ENCODE measurements at places on chromosomes 6 and 20. TPM values are rescaled to one million over a fixed set of nuclear protein-coding genes. Genes with fewer than 3 reads are reported as not detected.

DNA sequence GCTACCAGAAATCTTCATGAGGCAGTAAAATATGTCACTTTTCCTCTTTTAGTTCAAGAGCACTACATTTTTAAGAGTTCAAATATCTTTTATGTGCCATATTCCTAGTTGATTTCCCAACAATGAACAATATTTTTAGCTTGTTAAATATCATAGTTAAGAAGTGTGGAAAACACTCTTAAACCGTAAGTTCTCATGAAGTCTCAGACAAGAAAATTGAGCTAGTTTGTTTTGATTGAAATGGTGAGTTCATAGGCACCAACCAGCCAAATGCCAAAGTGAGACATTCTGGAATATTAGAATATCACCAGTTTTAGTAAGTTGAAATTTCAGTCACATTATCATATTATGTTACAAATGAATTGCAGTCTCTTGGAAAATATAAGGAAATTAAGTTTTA, 277.2 kb upstream of the HSF2 start:
- DNase-seq, result no peak
- no peak overlapping the region for H3K27ac ChIP-seq
- H3K4me1 ChIP-seq, result no peaks in the 10 kb centered on the region
- no peaks in the 10 kb centered on the region for H3K27me3 ChIP-seq

BLCAP gene
- total RNA-seq, result 33.0 TPM

- H3K27ac ChIP-seq, result no peak overlapping the region
- no peak overlapping the region for H3K4me3 ChIP-seq
- H3K4me1 ChIP-seq, result no peaks in the 10 kb centered on the region
- no peaks in the 10 kb centered on the region for H3K27me3 ChIP-seq
- H3K36me3 ChIP-seq, result no peaks in the 10 kb centered on the region
Observed at GRCh38 chr6:154548130-154548830, 37.8 kb upstream of the CNKSR3 start.

- peaks cover 59% of the 10 kb centered on the region for H3K4me1 ChIP-seq
- H3K4me3 ChIP-seq, result no peak overlapping the region
- H3K27ac ChIP-seq, result no peak overlapping the region
- no peaks in the 10 kb centered on the region for H3K27me3 ChIP-seq
Observed at GRCh38 chr6:15363164-15363522, 117.3 kb downstream of the JARID2 start.

GRCh38 chr6:72642435-72642834, 20.6 kb downstream of the KCNQ5 start:
- H3K4me3 ChIP-seq, result no peak overlapping the region
- peaks cover 35% of the 10 kb centered on the region for H3K4me1 ChIP-seq
- no peak for DNase-seq
- no peaks in the 10 kb centered on the region for H3K36me3 ChIP-seq

MACROD2 gene
- 1.0 TPM for total RNA-seq

GRCh38 chr6:131208787-131209186, 73.5 kb downstream of the AKAP7 start:
- no peaks in the 10 kb centered on the region for H3K27me3 ChIP-seq
- peaks cover 77% of the 10 kb centered on the region for H3K4me1 ChIP-seq
- H3K36me3 ChIP-seq, result peaks cover 8% of the 10 kb centered on the region
- peak overlapping the region; percentile 45 for H3K27ac ChIP-seq

DNA sequence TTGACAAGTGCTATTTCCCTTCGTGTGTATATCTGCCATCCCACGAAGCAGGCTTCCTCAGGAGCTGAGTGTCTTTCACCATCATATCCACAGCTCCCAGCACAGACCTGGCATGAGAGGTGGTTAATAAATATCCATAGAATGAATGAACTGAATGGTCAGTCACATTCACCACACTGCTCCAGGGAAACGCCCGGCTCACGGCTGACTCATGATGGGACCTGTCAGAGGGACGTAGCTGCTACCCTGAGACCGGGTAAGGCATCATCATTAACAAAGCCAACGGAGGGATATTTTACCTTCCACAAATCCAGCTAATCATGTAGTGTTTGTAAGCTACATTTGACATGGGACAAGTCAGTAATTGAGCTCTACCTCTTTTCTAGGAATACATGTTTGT, 12.5 kb downstream of the AGPAT4 start:
- H3K4me3 ChIP-seq, result no peak overlapping the region
- no peaks in the 10 kb centered on the region for H3K27me3 ChIP-seq
- no peak for DNase-seq

- DNase-seq, result no peak
- no peak overlapping the region for H3K27ac ChIP-seq
- no peaks in the 10 kb centered on the region for H3K36me3 ChIP-seq
- peaks cover 81% of the 10 kb centered on the region for H3K4me1 ChIP-seq
- H3K4me3 ChIP-seq, result no peak overlapping the region
Observed at GRCh38 chr20:10510216-10510615, 75.1 kb downstream of the SLX4IP start.

DNA sequence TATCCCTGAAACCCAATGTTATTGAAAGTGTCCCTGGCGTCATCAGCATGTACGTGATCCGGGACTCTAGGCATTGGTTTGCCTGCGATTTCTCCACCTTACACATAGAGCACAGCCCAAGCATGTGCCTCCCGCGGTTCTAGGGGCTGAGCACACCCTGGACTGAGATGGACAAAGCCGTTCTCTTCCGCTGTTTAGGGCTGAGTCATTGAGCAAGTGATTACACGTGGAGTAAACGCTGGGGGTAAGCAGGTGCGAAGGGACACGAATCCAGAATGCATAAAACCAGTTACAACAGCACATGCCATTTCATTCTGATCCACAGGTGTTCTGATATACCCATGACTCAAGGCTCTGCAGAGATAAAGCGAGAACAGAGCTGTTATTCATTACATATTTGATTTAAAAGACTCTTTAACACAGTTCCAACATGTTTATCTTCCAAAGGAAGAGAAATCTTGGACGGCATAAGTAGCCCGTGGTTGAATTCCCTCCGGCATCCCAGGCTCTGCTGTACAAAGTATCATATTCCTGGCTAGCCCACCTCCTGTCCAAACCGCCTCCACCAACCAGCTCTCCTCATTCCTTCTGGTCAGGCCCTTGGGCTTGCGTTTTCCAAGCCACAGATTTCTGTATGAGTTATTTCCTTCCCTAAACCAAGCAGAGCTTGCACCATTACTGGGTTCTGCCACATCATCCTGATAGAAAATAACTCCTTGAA, 36.1 kb upstream of the THBS2 start:
- no peak overlapping the region for H3K4me3 ChIP-seq
- H3K27ac ChIP-seq, result no peak overlapping the region
- H3K4me1 ChIP-seq, result peaks cover 4% of the 10 kb centered on the region
- no peaks in the 10 kb centered on the region for H3K36me3 ChIP-seq
- H3K27me3 ChIP-seq, result no peaks in the 10 kb centered on the region

Data from A673 (cell line).